Aortic smooth muscle cell (primary cell): ENCODE measurements at places on chromosomes 12 and 14. TPM values are rescaled to one million over a fixed set of nuclear protein-coding genes. Genes with fewer than 3 reads are reported as not detected.

Gene RPGRIP1
- total RNA-seq: not detected in 2 replicates

Gene ADCY6
- 126 and 132 TPM in 2 replicates for total RNA-seq

Gene TMEM119
- total RNA-seq: 5.8 and 16.1 TPM in 2 replicates

Gene SMCO3
- total RNA-seq: 0.13 and 0.37 TPM in 2 replicates

Gene VASH1
- 4.6 and 7.8 TPM in 2 replicates for total RNA-seq
